ENCODE measurements at places on chromosomes 16 and 17. TPM values are rescaled to one million over a fixed set of nuclear protein-coding genes. Genes with fewer than 3 reads are reported as not detected.

The PLK1 gene
- 159 TPM for total RNA-seq

The DPEP2 gene
- total RNA-seq = not detected

The SOX15 gene
- total RNA-seq = 0.16 TPM

The CTRB1 gene
- total RNA-seq = not detected

The HOXB6 gene
- 4.9 TPM for total RNA-seq

The ACSM2A gene
- total RNA-seq = not detected

The RNU2-1 gene
- total RNA-seq = not detected

The SHBG gene
- 0.66 TPM for total RNA-seq

The C1QTNF8 gene
- total RNA-seq = 0.08 TPM

The PRKCB gene
- total RNA-seq = 0.25 TPM

The GNAO1 gene
- 0.79 TPM for total RNA-seq

The FAM234A gene
- 49.1 TPM for total RNA-seq

The SLC16A6 gene
- total RNA-seq = 0.31 TPM

The HOXB8 gene
- total RNA-seq = 6.0 TPM

The PPL gene
- 4.9 TPM for total RNA-seq

The VASN gene
- 3.3 TPM for total RNA-seq

The DBNDD1 gene
- 60.4 TPM for total RNA-seq

The PRSS21 gene
- 0.27 TPM for total RNA-seq

The CLEC10A gene
- not detected for total RNA-seq

The PRSS8 gene
- total RNA-seq = 1.3 TPM

The OR1A1 gene
- total RNA-seq = not detected

The TP53TG3 gene
- total RNA-seq = 0.49 TPM

The TP53TG3C gene
- not detected for total RNA-seq

The CFAP119 gene
- 8.2 TPM for total RNA-seq

The TEX19 gene
- 0.49 TPM for total RNA-seq

The GP1BA gene
- not detected for total RNA-seq

The ZPBP2 gene
- not detected for total RNA-seq

The PDILT gene
- not detected for total RNA-seq

The ASPA gene
- not detected for total RNA-seq

The HBZ gene
- total RNA-seq = not detected

The IGF2BP1 gene
- total RNA-seq = 75.0 TPM

The CMTM1 gene
- 1.6 TPM for total RNA-seq

The DHRS13 gene
- 7.1 TPM for total RNA-seq

The EVI2A gene
- not detected for total RNA-seq

The LRRC46 gene
- total RNA-seq = 3.7 TPM

The KRT39 gene
- not detected for total RNA-seq

The TP53TG3F gene
- 0.15 TPM for total RNA-seq

The ABCA9 gene
- not detected for total RNA-seq

The KCNH4 gene
- 0.36 TPM for total RNA-seq

The DCTN5 gene
- 67.7 TPM for total RNA-seq

The PRR35 gene
- total RNA-seq = 0.24 TPM

The CA4 gene
- 0.28 TPM for total RNA-seq

The COPS3 gene
- 143 TPM for total RNA-seq
